ENCODE measurements at places on chromosomes 6 and 20.

GRCh38 chr20:57633945-57634491 lies 13.8 kb upstream of the ZBP1 start:
- no peak for DNase-seq

- peak; percentile 21 for DNase-seq
These were observed 16.2 kb upstream of the SLC22A16 start for GRCh38 chr6:110492584-110492983.

GRCh38 chr6:87672641-87673040 lies 29.4 kb downstream of the AKIRIN2 start:
- DNase-seq, result no peak

DNA sequence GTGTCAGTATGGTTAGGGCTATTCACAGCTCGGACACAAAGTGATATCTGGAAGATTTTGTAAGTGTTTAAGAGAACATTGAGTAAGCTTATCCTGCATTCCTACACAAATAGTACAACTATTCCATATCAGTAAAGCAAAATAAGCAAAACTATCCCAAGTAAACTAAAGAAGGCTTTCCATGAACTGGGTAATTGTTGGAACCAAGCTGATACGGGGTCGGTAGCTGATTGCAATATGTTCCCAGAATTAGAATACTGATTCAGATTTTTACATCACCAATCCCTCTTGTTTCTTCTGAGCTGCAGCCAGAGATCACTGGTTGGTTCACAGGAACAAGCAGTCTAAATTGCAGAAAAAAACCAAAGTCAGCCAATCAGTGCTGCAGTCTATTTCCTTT lies 54.1 kb downstream of the CDS2 start:
- DNase-seq, result no peak

GRCh38 chr6:33323623-33323948 lies 6.0 kb upstream of the ZBTB22 start:
- DNase-seq, result no peak

- DNase-seq, result no peak
These were observed 211.6 kb upstream of the MARCKS start for GRCh38 chr6:113645576-113645970.

GRCh38 chr6:88870717-88871330 lies 92.6 kb downstream of the RNGTT start:
- peak; percentile 58 for DNase-seq

DNA sequence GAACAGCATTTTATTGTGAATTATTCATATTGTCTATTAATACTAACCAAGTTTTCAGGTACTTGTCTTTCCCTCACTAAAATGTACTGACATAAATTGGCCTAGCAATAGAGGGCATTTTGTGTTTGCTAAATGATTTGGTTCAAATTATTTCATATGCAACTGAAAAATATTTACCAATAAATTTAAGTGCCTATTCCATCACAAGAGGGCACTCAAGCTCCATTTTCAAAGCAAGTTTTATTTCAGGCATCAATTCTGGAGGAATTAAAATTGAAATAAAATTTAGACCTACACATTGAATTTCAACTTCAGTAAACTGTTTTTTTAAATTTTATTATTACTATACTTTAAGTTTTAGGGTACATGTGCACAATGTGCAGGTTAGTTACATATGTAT lies 114.3 kb upstream of the SYNCRIP start:
- peak; percentile 21 for DNase-seq

DNA sequence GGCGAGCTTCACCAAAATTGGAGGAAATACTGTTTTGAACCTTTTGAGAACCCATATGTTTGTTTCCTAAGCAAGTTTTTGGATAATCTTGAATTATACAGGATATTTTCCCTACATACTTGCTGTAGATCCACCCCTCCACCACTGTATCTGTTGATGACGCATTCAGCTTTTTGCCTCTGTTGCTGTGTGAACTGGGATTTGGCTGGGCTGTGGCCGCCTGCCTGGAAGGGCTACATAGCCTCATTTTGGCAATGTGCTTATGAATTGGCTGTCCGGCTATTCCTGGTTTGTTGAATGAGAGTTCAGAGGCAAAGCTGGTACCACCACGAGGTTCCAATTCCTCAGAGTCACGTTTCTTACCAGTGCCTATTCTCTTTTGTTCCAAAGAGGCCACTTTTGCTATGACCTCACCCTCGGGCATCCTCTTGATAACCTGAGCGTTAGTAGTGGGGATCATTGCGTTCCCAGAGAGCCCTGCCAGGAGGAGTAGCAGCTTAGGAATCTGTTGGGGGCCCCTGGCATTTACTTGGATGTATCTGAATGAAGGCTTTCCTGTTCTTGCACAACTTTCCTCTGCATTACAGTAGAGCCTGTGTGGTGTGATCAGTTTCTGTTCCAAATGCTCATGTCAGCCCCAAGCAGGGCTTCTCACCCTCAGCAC lies 6.4 kb downstream of the FAM83D start:
- DNase-seq, result peak; percentile 24

DNA sequence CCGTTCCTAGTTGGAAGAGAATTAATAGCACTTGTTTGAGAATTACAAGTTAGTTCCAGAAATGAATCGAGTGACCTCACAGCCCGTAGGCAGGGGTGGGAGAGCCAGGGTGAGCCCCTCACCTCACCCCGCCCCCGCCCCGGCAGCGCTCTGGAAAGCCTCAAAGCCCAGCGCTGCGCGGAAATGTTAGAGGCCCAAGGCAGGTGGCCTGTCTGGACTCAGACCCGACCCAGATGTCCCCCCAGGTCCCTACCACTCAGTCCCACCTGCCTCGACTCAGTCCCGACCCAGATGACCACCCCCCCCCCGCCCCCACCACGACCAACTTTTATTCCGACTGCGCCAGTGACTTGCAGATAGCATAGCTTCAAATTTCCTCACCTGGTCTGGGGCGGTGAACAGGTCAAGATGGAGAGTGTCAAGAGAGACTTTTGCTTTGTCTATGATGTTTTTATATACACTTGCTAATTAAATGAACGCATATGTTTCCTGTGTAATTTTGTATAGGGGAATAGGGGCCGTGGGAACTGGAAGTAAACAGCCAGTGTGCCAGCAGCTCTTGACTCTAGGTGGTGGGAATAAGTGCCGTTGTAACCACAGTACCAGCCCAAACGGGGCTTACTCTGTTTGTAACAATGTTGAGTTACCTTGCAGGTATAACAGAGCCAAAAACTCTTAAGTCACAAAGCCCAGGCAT lies 1.2 kb upstream of the PXDC1 start:
- no peak for DNase-seq

- no peak for DNase-seq
These were observed 143.2 kb downstream of the SLC16A10 start for GRCh38 chr6:111230351-111231089.

DNA sequence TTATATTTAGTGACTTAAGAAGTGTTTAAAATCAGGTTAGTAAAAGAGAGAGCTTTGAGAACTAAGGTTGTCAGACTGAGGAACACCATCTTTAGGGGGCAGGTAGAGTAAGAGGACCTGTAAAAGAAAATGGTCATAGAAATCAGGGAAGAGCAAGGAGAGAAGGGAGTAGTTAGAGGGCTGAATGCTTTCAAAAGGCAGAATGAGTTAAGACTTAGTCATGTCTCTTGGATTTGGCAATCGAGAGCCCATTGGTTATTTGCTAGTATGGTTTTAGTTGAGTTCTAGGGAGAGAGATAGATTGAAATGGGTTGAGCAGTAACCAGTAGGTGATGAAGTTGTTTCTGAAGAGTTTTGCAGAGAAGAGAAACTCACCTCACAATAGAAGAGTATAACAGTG lies 51.1 kb downstream of the RALGAPB start:
- DNase-seq, result peak; percentile 10

GRCh38 chr6:48611332-48611731 lies 500.3 kb upstream of the PTCHD4 start:
- no peak for DNase-seq

- no peak for DNase-seq
These were observed 3.7 kb upstream of the NEDD9 start for GRCh38 chr6:11236076-11236750.

DNA sequence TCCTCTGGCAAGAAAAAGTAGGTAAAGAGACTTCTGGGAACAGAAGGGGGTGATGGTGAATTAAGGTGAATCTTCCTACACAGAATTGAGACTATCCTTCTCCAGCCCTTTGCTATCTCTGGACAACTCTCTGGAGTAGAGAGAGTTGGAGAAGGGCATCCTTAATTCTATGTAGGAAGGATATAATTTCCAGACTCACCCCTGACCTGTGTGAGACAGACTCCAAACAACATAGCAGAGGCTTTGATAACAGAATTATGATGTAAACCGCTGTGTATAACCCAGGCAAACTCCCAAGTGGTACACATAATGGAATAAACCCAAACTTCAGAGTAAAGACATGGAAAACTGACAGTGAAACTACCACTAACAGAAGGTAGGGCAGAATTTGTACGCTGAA lies 186.5 kb downstream of the MEI4 start:
- no peak for DNase-seq

GRCh38 chr20:49379338-49379737 lies 101.5 kb upstream of the ZNFX1 start:
- no peak for DNase-seq

DNA sequence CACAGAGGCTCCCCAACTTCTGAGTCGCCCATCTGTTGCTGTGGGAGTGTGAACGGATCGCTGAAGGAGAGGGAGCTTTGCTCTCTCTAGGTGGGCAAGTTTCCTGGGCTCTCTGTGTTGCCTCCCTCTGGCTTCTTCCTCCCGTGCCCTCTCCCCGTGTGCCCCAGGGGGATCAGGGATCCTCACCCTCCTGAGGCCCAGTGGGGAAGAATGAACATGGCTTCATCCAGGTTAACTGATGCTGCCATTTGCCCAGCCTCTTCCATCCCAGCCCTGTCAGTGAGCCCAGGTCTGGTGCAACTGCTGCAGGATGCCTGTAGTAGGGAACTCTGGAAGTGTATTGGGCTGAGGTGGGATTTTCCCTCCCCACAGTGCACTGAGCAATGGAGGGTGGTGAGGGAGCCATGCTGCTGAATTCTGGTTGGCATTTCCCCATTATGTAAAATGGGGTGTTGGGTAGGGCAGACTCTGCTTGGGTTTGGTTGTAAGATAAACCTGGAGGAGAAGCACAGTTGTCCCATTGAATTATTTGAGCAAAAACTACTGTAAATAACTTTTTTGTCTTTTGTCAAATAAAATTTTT lies 12.1 kb upstream of the RAB5IF start:
- no peak for DNase-seq

- no peak for DNase-seq
These were observed 456.9 kb upstream of the ID4 start for GRCh38 chr6:19380293-19380692.

DNA sequence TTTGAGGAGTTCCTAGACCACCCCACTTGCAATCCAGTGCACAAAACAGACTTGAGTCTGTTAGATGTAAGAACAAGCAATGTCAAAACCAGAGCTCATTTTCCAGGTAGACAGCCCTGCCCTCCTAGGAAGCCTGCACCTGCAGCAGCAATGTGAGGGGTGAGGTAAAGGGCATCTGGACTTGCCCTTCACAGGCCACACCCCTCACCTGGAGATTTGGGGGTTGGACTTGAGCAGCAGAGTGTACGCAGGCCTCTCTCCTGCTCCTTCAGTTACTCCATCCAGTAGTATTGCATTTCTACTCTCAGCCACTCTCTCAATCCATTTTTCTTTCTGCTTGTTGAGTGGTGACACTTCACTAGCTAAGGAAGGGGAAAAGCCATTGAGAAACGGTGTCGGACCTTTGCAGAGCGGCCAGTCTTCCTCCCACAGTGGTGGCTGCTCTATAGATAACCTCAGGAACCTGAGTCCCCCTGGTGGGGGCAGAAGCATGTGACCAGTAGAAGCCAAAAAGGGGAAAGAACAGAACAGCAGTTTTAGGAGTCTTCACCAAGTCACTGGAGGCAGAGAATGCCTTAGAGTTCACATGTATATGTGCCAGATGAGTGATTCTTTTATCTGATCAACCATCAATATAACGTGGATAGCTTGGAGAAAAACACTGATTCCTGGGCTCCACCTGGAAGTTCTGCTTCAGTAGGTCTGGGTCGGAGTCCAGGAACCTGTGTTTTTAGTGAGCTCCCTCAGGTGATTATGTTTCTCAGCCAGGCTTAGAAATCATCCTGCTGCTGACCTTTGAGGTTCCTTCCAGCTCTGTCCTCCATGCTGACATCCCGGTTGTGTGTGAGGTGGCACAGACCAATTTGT lies 28.0 kb downstream of the ARFGEF2 start:
- peak; percentile 60 for DNase-seq

DNA sequence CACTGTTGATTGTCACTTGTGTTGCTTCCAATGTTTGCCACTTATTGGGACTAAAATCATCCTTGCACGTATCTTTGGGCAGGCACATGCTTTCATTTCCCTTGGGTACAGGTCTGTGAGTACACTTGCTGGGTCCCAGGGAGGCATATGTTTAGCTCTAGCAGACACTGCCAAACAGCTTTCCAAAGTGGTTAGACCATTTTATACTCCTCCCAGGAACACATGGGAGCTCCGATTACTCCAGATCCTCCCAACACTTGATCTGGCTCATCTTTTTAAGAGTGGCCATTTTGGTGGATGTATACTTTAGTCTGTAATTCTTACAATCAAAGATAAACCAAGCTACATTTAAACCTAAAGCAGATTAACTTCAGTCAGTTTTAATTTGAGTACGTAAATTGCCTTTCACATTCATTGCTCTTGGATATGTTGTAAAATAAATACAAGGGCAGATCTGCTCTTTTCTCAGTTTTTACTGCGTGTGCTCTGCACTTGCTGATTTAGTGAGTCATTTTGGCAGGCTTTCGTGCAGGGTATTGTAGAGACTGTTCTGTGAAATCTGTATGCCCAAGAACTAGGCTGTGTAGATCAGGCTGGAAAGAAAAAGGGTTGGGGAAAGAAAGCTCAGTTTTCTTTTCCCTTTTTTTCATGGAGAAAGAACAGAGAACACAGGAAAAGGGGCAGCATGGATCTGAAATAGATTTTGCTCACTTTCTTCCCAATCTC lies 19.5 kb downstream of the SLC22A1 start:
- DNase-seq, result no peak

GRCh38 chr6:111597291-111598086 lies 8.2 kb downstream of the TRAF3IP2 start:
- no peak for DNase-seq

DNA sequence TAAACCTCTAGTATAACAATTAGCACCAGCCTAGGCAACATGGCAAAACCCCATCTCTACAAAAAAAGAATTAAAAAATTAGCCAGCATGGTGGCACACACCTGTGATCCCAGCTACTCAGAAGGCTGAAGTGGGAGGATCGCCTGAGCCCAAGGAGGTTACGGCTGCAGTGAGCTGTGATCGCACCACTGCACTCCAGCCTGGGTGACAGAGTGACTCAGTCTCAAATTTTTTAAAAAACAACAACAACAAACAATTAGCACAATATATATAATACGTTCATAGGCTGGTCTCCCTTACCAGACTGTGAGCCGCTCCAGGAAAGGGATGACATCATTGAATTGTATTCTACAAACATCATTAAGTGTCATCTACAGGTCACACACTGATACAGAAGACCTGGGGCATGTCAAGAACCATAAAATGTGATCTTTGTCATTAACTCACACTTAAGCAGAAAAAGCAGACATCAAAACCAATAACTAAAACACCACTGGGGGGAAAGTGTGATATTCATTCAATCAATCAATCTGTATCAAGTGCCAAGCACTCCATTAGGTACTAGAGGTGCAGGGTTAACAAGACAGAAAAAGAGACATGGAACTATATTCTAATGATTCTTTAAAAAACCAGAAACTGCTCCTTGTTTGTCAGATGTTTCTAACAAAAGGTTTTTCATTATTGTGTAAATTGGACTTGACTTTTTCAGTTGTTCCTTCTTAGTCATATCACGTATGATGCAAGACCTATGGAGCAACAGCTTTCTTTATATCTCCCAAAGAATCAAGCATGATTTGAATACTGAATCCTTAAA lies 17.8 kb downstream of the MAP3K5 start:
- peak; percentile 29 for DNase-seq

- peak; percentile 27 for DNase-seq
These were observed 84.5 kb upstream of the PRND start for GRCh38 chr20:4637081-4637797.

GRCh38 chr20:57770852-57771720 lies 61.3 kb upstream of the PMEPA1 start:
- DNase-seq, result no peak
